ENCODE measurements at places on chromosomes 4 and X. TPM values are rescaled to one million over a fixed set of nuclear protein-coding genes. Genes with fewer than 3 reads are reported as not detected.

Gene MEPE
- polyA plus RNA-seq: not detected

Gene NAT8L
- 0.01 TPM for polyA plus RNA-seq

Gene TRIM61
- polyA plus RNA-seq: 2.5 TPM

Gene CACNA1F
- polyA plus RNA-seq: not detected

Gene SLC6A14
- polyA plus RNA-seq: not detected

Gene BEX1
- polyA plus RNA-seq: 44.5 TPM

Gene SPATA4
- polyA plus RNA-seq: 0.09 TPM

DNA sequence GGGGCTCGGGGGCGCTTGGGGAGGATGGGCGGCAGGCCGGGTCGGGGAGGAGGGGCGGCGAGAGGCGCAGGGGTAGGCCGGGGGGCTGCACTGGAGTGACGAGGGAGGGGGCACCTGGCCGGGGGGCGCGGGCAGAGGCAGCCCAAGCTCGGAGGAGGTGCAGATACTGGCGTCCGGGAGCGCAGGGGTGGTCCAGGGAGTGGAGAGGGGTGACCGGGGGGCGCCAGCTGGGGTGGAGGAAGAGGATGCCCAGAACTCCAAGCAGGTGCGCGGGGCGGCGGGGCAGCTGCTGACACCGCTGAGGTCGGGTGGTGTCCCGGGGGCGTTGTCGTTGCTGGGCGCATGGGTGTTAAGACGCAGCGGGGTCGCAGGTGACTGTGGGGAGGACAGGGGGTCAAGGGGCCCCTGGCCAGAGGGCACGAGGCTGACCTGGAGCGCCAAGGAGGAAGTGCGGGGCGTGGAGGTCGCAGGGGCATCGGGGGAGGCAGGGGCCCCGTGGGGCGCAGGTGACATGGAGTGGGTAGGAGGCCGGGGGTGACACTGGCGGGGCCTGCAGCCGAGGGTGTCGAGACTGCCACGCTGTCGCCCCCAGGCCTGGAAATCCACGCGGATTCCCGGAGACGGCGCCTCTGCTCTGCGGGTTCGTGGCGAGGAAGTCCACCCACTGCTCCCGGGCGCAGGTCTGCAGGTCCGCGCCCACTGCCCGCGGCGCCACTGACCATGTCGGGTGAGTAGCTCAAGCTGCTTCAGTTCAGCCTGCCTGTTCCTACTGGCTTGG is 928 bp downstream of the GYG2 start:
- no peak for DNase-seq

- DNase-seq: peak; percentile 59
Measured at GRCh38 chr4:155773196-155773800, 14.5 kb downstream of the GUCY1B1 start.

- no peak for DNase-seq
Measured at GRCh38 chr4:2462992-2463762, 5.7 kb upstream of the RNF4 start.

DNA sequence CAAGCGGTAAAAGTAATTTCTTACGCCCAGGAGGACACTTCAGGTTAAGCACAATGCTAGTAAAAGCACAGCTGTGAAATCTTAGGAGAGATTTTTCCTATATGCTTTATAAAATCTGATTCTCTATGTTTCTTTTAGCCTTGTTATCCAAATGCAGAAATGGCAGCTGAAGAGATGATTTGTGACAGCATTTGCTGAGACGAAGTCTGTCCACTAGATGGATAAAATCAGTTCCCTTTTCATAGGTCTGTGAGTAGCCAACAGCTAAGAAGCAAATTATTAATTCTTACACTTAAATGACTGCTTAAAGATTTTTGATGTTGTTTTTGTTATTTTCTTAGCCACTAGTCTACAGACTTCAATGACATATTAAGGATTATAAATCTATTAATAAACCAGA is 5.3 kb downstream of the GPM6A start:
- no peak for DNase-seq

DNA sequence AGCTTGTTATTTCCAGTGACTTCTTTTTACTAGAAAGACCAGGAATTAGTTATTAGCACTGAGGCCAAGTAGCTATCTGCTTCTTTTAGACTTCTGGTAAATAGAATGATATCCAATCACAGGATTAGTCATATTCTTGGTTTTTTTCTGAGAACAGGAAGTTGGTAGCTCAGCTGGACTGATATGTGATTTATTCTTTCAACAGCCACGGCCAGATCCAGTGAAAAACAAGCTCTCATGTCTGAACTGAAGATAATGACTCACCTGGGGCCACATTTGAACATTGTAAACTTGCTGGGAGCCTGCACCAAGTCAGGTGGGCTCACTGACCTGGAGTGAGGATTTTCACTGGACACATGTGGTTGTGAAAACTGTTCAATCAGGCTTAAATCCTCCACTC is 48.6 kb downstream of the PDGFRA start:
- DNase-seq: peak; percentile 66

Data from fibroblast of lung (primary cell).